Stimulated activated CD8-positive, alpha-beta memory T cell treated with anti-CD3 and anti-CD28 coated beads, Interleukin-15, amount 100 ng/mL, for 48 hours (primary cell): ENCODE measurements at places on chromosomes 2 and 18.

DNA sequence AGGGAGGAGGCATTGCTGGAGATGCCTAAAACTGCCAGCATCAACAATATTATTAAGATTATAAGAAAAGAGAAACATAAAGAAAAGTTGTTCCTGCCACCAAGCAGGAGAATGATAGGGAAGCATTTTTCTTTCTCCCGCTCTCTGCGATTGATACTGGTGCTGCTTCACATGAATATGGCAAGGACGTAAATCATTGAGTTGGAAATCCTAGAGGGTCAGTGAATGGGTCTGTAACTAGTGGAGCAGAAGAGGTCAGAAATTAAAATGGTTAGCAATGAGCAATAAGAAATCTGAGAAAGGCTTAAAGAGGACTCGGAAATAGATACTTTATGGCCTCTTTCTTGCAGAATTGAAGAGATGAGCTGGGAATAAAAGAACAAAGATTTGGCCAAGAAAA is 631.7 kb downstream of the BCL11A start:
- DNase-seq = no peak

DNA sequence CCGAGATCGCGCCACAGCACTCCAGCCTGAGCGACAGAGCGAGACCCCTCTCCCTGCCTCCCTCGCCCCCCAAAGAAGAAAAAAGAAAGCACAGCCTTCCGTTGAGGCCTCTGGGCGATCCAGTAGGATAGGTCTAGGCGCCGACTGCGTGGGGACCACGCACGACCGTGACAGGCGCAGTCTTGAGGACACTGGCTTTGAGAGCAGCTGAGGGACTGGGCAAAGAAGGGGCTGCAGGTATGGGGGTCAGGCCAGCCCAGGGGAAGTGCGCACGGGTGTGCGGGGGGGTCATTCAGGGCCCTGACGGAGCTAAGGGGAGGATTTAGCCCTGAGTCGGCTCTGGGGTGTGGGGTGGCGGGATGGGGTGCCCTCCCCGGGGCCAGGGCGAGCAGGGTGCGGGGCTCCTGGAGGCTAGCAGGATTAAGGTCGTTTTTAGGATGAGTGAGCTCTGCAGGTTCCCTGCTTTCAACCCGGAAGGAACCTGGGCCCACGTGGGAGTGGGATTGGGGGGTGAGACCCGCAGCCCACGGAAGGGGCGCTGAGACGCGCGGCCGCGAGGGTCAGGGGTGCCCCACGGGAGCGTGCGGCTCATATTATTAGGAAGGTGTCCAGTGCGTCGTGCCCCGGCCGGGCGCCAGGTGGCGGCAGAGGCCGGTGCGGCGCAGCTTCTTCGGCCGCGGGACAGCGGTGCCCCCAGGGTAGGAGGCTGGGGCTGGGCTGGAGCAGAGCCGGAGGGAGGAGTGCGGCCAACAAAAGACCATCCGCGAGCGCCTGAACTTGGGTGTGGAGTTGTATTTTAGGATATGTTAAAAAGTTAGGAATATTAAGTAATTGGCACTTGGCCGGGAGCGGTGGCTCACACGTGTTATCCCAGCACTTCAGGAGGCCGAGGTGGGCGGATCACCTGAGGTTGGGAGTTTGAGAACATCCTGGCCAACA is 20.5 kb upstream of the ZNF236 start:
- peak; percentile 29 for DNase-seq

DNA sequence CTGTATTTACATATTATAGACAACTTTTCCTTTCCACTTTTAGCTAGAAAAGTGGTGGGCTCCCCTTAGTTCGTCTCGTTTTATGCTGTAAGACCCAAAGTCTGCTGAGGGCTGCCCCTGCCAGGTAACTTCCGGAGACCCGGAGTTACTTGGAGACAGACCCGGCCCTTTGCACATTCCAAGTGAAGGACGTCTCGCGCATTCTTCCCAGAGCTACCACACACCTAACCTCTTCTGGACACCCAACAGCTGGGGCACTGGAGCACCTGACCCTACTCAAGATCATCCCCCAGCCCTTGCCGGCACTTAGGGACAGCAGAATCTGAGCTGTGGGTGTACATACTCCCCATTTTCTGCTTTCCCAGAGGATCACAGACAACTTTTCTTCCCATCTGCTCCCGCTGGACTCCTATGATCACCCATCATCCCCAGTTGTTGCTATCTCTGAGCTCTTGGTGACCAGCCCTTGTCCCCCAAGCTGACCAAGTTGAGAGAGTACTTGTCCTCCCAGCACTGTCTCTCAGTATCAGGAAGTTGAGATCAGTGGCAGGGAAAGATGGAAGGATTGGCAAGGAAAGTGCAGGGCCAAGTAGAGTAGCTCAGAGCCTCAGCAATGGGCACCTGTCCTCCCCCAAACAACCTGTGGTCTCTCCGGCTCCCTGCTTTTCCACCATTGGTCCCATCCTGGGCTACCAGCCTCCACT is 8.4 kb upstream of the SATB2 start:
- no peak for DNase-seq

GRCh38 chr18:31581498-31582197 is 10.0 kb upstream of the TTR start:
- no peak for DNase-seq

- DNase-seq = no peak
These were observed 17.9 kb downstream of the LPIN1 start for GRCh38 chr2:11764359-11764758.

DNA sequence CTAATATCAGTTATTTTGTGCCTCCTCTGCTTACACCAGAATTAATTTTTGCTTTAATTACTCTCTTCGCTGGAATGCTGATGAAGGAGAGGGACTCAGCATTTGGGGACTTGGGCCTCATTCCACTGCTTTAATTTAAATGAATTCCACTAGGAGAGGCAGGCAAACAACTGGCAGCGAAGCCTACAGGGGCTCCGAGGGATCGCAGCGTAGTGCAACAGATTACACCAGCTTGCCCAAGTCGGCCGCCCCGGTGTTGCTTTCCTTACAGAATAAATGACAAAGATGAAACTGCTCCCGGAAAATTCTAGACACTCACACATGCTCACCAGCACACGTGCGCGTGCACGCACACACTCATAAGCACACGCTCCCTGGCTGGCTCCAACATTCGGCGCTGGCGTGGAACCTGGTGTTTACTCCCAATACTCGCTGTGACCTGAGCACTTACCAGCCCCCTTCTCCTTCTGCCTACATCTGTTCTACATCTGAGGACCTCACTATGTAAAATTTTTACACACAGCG is 175.4 kb downstream of the ZNF521 start:
- no peak for DNase-seq

DNA sequence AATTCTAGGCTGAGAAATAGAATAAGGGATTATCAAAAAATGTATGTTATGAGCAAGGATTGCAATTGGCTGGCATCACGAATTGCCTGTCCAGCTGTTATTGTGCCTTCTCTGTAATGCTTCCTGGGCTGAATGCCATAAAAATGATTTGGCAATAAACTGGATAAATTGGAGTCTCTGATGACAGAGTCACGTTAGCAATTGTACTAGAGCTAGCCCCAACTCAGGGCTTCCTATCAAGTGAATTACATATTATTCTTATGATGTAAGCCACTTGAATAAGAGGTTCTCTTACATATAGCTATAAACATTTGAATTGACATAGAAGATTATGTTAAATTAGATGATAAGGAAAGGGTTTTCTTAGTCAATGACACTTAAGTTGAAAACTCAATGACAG is 607.5 kb upstream of the REG3G start:
- no peak for DNase-seq

DNA sequence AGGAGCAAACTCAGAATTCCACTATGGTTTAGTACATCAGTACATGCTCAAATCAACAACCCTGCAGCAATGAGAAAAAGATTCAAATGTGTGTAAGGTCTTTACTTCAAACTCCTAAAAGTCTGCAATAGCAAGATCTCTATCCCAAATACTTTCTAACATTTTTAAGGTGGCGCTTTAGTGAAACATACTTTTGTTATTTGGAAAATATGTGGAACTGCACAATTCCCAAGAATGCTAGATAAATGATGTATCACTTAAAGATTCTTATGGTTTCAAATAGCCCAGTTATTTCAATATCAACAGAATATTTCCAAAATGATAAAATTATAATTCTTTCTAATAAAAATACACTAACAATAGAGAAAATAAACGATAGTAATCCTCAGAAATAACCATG is 227.6 kb upstream of the SMAD7 start:
- DNase-seq = no peak

GRCh38 chr2:190649035-190649797 is at the start of gene NAB1:
NAB1 (plus strand) TSS chr2:190649083; CDS start chr2:190659177, 10,094 bp downstream.
- peak; percentile 32 for DNase-seq

- no peak for DNase-seq
These were observed 111.9 kb upstream of the UGP2 start for GRCh38 chr2:63729831-63730230.

- no peak for DNase-seq
These were observed 19.1 kb upstream of the STEAP3 start for GRCh38 chr2:119204525-119204924.

GRCh38 chr2:43038696-43039094 is 187.7 kb downstream of the ZFP36L2 start:
- no peak for DNase-seq

- peak; percentile 45 for DNase-seq
These were observed 18.2 kb downstream of the FBLN7 start for GRCh38 chr2:112156152-112156986.

GRCh38 chr2:64376926-64377325 is 77.0 kb upstream of the LGALSL start:
- no peak for DNase-seq

- DNase-seq = no peak
These were observed 155.9 kb downstream of the RAB3GAP1 start for GRCh38 chr2:135208016-135208415.

DNA sequence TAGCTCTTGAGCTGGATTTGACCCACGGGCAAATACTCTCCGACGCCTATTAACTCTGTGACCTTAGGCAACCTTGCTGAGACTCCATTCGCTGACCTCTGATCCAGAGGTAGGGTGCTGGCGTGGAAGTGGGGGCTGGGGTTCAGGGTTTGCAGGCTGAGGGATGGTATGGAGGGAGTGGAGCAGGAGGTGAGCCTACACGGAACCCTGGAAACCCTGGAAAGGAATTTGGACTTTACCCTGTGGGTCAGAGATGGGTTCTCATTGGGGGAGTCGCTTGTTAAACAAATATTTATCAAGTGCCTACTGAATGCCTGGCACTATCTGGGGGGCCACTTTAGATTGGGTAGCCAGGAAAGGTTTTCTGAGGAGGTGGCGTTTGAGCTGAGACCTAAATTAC is 58.2 kb upstream of the FZD7 start:
- no peak for DNase-seq

- DNase-seq = no peak
These were observed 3.7 kb upstream of the EMILIN2 start for GRCh38 chr18:2843146-2843545.

GRCh38 chr2:62884514-62884913 is 166.1 kb upstream of the OTX1 start:
- DNase-seq = no peak

GRCh38 chr2:3585261-3586109 is 9.4 kb upstream of the COLEC11 start:
- DNase-seq = no peak

- DNase-seq = no peak
These were observed 921.4 kb downstream of the TRIB2 start for GRCh38 chr2:13638181-13638580.

DNA sequence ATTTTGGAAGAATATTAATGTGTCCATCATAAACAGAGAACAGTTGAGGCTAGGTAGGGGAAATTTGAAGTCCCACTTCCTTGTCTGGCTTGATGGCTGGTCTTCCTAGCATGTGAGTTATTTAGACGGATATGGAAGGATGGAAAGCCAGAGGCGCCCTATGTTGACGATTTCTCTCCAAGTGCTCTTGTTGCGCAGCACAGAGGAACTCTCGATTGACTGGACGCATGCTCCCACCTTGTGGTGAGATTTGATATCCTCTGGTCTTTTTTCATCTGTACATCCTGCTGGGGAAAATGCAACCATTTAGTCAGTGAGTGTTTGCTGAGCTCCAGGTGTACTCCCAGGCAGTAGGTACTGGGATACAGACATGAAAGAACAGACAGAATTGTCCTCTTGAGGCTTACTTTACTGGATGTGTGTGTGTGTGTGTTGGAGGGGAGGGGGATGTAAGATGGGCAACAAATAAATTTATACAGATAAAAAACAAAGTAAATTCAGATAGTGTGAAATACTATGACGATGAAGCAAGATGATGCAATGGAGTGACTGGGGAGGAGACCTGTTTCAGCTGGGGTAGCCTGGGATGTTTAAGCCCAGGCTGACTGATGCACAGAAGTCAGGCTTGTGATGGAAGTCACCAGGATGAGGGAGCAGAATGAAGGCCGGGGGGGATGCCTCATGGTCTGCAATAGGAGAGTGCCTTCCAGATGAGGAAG is 137.2 kb downstream of the TRIM43 start:
- no peak for DNase-seq

- no peak for DNase-seq
These were observed 19.1 kb upstream of the ANKRD53 start for GRCh38 chr2:70959271-70959761.

DNA sequence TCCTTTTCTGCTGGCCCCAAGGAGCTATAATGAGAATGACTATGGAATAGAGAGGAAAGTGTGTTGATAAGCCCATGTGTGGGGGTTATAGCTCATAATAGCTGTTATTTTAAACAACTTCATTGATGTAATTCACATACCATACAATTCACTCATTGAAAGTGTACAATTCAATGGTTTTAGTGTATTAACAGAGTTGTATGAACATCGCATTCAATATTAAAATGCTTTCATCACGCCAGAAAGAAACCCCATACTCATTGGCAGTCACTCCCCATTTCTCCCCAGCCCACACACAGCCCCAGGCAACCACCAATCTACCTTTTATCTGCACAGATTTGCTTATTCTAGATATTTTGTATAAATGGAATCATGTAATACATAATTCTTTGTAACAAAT is 139.6 kb upstream of the CYP1B1 start:
- no peak for DNase-seq

- DNase-seq = no peak
These were observed 5.9 kb downstream of the ACKR3 start for GRCh38 chr2:236575510-236575909.

GRCh38 chr18:54872681-54873080 is 44.4 kb downstream of the RAB27B start:
- DNase-seq = no peak

DNA sequence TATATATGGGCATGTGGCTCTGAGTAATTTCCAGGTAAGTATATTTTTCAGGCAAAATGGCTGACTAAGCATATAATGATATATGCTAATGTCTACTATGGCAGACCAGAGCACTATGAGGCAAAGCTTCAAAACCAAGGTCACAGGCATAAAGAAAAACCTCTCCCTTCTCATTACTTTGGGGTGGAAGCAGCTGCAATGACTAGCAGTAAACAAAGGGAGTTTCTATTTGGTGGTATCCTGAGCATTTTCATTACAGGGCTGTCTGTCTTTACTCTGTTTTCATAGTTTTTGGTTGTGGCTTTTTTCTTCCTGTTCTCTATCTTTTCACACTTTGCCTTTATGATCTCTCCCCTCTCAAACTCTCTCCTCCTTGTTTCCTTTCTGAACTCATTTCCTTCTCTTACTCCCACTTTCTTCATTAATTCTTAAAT is 15.6 kb downstream of the PDE6D start:
- DNase-seq = no peak

GRCh38 chr2:126811101-126811500 is 87.6 kb upstream of the TEX51 start:
- no peak for DNase-seq

- no peak for DNase-seq
These were observed 114.8 kb downstream of the CCBE1 start for GRCh38 chr18:59582395-59582794.

- DNase-seq = no peak
These were observed 32.3 kb downstream of the ASXL2 start for GRCh38 chr2:25845843-25846505.
